ENCODE measurements at places on chromosomes 7 and 10.

DNA sequence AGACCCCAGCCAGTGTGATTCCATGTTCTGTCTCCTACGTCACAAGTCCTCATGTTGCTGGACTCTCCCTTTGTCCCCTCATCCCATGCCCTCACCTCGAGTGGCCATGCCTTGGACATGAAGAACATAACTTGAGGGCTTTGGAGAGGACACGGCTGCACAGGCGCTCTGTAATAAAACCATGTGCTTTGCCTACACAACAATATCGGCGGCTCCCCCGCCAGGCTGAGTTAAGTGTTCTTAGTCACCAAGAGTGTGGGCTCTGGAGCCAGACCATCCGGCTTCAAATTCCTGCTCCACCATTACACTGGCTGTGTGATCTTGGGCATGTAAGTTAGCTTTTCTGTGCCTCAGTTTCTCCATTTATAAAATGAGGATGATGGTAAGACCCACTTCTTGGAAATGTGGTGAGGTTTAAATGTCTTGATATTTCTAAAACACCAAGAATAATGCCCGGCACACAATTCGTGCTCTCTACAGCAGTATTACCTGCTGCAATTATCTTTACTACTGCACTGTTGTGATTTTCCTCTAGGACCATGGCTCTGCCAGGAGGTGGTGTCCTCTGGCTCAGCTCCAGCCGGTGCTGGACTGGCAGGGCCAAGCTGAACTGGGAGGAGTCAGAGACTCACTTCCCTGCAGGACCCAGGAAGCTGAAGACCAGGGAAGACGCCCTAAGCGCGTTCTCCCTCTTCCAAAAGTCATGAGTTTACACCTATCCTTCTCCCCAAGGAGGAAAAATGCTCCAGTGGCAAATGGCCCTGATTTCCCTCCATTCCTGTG is 15.7 kb downstream of the SLIT1 start:
- DNase-seq, result no peak

- DNase-seq, result no peak
These were observed 761.5 kb upstream of the C7orf33 start for GRCh38 chr7:147829016-147829415.

GRCh38 chr7:113891031-113891350 is 27.8 kb downstream of the PPP1R3A start:
- DNase-seq, result no peak

DNA sequence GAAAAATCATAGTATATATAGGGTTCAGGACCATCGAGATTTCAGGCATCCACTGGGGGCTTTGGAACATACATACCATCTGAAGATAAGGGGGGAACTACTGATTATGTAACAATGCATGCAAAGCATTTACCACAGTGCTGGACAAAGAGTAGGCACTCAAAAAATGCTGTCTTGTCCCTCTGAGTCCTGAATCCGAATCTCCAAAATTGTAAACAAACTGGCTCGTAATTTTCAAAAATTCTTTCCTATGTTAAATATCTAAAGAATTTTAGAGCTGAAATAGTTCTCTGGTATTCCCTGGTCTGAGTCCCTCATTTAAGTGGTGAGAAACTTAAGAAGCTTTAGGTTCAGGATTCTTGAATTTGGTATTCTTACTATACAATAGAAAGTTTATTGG is 167.8 kb upstream of the ASAH2 start:
- no peak for DNase-seq

DNA sequence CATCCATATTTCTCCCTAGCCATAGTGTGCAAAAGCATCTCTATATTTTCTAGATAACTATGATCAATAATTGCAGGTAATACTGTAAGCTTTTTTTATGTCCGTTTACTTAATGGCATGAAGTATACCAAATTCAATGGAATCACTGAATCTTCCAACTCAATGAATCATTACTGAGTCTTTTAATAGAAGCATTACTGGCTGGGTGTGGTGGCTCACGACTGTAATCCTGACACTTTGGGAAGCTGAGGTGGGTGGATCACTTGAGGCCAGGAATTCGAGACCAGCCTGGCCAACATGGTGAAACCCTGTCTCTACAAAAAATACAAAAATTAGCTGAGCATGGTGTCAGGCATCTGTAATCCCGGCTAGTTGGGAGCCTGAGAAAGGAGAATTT is 372.5 kb downstream of the BMPER start:
- DNase-seq, result no peak

- DNase-seq, result no peak
These were observed 201.1 kb downstream of the WDR37 start for GRCh38 chr10:1257274-1257673.

DNA sequence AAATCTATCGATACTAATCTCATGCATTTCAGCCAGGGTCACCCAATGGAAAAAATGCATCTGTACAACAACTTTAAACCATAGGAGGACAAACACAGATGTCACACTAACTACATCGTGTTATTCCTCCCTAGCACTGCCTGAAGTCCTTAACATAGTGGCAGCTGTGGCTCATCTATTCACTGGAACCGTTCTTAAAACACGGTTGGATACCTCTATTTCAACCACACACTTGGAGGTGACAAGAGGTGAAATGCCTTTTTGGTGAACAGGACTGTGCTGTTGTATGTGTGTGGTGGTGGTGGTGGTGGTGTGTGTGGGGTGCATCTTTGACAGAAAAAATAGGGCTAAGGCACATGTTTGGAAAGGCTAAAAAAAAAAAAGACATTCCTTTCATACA is 93.1 kb downstream of the NRP1 start:
- DNase-seq, result no peak

DNA sequence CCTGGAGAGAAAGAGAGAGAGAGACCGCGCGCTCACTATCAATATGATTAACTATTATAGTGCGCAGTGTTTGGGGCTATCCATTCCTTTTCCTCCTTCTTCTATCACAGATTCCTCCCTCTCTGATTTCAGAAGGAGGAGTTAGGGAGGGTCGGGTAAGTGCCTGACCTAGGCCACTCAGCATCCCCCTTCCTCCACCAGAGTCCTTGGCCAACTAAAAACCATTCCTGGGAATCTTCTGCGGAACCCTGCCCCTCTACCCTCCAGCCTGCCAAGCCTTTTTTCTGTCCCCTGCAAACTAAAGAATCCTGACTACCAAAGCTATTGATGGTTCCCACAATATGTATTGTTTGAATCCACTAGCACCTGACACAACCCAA is 256.2 kb upstream of the NFE2L3 start:
- DNase-seq, result no peak

GRCh38 chr10:3475367-3475766 is 302.8 kb upstream of the PITRM1 start:
- DNase-seq, result no peak

DNA sequence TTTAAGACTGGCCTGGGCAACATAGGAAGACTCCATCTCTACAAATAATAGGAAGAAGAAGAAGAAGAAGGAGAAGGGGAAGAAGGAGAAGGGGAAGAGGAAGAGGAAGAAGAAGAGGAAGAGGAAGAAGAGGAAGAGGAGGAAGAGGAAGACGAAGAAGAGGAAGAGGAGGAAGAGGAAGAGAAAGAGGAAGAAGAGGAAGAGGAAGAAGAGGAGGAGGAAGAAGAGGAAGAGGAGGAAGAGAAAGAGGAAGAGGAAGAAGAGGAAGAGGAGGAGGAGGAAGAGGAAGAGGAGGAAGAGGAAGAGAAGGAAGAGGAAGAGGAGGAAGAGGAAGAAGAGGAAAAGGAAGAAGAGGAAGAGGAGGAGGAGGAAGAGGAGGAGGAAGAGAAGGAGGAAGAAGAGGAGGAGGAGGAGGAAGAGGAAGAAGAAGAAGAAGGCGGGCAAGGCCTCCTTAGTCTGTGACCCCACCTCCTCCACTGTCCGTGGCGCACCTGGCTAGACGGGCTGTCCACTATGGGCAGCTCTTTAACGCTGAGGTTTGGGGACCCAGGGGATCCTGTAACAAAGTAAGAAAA is 28.8 kb upstream of the ZFAND2A start:
- DNase-seq, result no peak

DNA sequence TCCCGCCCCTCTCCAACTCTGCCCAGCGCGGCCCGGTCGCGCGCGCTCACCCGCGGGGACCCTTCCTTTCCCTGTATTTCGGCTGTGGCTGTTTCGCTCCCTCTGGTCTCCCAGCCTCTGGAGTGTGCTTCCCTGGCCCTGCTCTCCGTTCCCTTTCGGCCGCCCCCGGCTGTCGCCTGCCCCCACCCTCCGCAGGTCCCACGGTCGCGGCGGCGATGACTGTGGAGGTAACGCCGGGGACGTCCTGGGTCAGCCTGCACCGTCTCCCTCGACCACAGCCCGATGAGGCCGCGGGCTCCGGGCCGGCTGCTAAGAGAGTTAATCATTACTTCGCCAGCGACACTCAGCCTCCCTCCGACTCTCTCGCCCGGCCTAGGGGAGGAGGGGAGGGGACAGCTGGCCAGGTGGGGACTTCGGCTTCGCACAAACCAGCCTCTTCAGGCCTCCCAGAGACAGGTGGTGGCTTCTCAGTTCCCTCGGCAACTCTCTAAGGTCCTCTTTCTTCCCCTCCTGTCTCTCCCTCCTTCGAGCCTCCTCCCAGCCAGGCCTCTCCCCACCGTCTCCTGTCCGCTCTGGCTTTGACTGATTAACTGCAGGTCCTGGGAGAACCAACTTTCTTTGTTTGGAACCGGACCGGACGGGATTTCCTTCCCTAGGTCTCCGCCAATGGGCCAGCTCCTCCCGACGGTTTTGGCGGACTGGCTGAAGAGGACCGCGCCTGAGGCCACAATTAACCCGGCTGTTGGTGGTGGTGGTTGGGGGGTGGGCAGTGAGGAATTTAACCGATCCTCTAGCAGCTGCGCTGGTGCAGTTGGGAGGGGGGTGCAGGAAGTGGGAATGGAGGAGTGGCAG is 5.6 kb upstream of the PAX2 start:
- DNase-seq, result no peak

DNA sequence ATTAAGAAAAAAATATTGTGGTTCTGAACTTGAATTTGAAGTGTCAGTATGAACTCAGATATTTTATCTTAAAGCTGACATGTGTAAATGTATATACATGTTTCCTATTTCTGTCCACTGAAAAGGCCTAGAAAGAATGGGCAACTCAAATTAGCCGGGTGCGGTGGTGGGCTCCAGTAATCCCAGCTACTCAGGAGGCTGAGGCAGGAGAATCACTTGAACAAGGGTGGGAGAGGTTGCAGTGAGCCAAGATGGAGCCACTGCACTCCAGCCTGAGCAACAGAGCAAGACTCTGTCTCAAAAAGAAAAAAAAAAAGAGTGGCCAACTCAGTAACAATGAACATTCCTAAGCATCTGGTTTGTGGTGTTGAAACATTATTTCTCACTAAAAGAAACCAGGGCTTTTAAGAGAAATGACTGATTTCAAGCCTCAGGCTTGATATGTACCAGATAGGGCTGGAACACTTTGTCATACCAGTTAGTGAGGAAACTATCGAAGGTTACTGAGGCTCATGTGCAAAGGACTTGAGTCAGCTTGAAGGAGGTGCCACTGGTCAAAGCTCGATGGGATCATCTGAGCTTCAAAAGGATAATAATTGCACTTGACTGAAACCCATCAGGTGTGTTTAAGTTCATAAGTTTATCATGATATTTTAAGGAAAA is 40.5 kb downstream of the AOAH start:
- peak; percentile 75 for DNase-seq

DNA sequence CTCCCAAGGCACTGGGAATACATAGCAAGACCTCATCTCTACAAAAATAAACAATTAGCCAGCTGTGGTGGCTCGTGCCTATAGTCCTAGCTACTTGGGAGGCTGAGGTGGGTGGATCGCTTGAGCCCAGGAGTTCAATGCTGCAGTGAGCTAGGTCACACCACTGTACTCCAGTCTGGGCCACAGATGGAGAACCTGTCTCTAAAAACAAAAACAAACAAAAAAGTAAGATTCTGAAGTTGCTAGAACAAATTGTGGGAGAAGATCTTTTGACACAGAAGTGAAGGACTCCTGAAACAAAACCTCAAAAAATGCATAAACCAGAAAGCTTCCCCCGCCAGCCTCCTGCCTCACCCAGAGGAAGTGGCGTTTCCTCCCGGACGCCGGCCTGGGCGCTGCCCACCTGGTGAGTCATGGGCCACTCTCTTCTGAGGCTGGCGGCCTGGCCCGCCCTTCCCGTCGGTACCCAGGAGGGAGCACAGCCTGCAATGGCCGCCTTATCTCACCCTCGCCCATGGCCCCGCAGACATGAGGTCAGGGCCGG is 25.4 kb upstream of the ELN start:
- peak; percentile 75 for DNase-seq

GRCh38 chr7:70614237-70615045 is 517.5 kb upstream of the GALNT17 start:
- DNase-seq, result no peak

GRCh38 chr7:142670511-142670910 is 78.8 kb upstream of the PRSS1 start:
- DNase-seq, result no peak

DNA sequence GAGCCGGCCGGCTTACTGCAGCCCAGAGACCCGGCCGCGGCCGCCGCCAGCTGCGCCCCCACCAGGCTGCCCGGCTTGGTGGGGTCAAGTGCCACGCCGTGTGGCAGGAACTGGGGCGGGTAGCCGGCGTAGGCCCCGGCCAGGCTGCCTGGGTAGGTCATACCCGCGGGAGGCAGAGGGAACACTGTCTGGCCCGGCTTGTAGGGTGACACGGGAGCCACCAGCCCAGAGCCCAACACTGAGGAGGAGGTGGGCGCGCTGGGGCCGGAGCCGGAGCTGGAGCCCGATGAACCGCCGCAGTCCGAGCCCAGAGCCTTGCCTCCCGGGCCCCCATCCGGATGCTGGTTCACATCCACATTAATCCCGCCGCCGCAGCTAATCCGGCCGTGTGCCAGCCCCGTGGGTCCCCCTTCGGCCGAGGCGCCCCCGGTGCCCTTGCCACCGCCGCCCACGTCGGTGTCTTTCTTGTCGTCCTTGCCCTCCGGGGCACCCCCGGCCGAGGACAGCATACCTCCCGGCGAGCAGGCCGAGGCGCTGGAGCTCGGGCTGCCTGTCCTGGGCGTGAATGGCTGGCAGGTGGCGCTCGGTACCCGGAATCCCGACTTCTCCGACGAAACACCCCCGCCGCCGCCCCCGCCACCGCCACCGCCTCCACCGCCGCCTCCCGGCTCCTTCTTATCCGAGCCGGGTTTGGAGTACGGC is 2.0 kb downstream of the ZNF503 start:
- peak; percentile 61 for DNase-seq

GRCh38 chr10:47031211-47031900 is 120.1 kb downstream of the PTPN20 start:
- DNase-seq, result peak; percentile 23

GRCh38 chr7:102005933-102006480 is 188.6 kb downstream of the CUX1 start:
- no peak for DNase-seq
